Stimulated activated CD4-positive, alpha-beta T cell treated with anti-CD3 and anti-CD28 coated beads, Interleukin-12 subunit alpha, Interleukin-12 subunit beta, amount 100 ng/mL, for 4 hours (primary cell): ENCODE measurements at places on chromosomes 4 and X.

DNA sequence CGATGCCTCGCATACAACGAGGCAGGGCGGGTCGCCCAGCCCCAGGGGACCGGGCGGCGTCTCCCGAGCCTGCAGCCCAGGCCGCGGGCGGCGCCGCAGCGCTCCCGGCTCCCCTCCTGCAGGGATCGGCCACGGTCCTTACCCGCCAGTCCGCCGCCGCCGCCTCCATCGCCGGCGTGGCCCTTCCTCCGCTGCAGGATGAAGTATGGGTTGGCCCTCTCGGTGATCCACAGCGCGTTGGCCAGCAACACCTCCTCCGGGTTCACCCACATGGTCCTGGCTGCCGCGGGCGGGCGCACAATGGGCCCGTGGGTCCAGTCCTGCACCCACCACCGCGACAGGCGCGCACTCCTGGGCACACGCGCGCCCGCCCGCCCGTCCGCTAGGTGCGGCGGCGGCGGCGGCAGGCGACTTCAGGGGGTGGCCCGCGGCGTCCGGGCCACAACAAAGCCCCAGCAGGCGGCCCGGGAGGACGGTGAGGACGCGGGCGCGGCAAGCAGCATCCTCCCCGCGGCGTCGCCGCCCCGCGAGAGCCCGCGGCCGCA lies 339 bp downstream of the TBC1D9 start:
- no peak for DNase-seq

DNA sequence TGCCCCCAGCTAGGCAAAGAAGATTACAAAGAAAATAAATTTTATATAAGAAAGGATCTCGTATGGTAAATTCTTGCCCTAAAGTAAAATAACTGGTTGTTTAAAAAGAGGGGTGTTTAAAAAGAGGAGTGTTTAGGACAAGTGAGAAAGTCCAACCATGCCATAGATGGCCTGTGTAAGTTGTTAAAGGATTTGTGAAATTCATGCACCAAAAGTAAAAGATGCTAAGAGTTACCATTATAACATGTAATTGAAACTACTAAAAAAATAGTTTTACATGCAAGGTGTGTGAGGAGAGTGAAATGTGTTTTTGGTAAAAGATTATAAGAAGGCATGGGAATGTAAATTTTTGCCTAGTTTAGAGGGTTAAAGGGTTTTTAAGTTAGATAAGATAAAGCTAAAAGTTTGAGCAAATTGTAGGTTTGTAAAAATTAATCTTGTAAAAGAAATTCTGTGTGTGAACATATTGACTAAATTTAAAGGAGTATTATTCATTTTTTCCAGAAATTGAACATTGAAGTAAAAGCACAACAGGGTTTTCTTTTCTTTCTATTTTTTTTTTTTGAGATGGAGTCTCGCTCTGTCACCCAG lies 20.1 kb downstream of the HTT-AS start:
- DNase-seq: no peak

DNA sequence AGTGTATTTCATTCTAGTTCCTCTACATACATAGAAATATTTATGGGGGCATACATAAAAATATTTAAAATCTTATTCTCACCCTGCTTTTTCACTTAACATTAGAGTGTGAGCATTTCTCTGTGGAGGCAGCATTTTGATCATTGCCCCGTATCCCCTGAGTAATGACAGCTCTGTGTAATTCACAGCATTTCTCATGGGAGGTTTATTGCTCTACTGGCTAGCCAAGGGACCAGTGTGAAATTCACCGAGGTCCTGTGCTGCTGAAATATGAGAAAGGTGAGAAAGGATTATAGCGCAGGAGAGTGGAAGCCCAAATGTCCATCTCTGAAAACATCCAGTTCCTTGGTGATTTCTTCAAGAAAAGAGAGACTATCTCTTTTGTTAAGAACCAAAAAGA lies 22.9 kb downstream of the PDGFC start:
- no peak for DNase-seq

- no peak for DNase-seq
Measured at GRCh38 chr4:142961866-142962265, 115.8 kb upstream of the INPP4B start.

DNA sequence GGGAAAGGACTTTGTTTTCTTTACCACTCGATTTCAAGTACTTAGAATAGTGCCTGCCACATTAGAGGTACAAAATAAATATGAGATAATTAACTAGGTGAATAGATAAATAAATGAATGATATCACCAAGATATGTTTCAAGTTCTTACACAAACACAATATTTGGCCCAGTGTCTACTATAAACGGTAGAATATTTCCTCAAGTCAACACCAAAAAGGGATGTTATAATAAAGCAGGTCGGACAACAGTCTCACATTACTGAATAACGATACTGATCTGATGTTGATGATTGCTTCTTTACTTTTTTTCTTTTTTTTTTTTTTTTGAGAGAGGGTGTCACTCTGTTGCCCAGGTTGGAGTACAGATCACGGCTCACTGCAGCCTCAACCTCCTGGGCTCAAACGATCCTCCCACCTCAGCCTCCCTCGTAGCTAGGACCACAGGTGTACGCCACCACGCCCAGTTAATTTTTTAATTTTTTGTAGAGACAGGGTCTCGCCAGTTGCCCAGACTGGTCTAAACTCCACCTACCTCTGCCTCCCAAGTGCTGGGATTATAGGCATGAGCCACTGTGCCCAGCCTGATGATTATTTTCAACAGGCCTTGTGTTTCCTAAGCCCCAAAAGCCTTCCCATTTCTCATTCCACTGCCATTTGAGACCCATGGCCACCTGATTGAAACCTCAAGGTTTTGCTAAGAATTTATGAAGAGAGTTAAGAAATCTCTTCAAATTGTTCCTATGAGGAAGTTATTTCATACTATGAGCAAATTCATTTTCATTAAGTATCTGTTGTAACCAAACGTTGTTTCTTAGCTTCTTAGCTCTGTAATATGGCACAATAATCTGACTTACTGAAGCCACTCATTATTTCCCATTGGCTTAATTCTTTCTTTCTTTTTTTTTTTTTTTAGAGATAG lies 2.3 kb downstream of the MANBA start:
- no peak for DNase-seq
